Calu3 (cell line): ENCODE measurements at places on chromosomes 4 and X. TPM values are rescaled to one million over a fixed set of nuclear protein-coding genes. Genes with fewer than 3 reads are reported as not detected.

DNA sequence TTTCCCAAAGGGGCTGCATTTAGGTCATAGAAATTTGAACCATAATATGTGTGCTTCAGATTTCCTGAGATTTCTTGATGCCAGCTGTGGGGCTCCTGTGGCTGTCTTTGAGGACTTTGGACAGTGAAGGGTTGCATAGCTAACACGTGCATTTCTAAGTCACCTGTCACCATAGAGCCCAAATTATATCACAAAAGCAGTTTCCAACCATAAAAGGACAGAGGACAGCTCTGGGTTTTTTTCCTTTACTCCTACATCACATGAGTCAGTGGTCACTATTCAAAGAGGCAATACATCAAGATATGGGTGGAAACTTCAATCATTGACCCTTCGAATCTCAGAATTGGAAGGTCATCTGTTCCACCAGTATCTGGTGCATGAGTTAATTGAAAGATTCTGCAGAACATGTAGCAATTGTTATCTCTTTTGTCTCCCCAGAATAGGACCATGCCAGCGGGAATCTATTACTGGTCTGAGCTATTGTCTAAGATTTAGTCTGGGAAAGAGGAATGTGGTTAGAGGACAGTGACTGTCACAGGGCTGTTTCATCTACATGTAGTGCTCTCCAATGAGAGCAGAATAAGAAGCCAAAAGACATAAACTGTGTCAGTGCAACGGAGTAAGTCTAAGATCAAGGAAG, 133.5 kb downstream of the AASDH start:
- H3K4me3 ChIP-seq, result no peak overlapping the region
- no peak for DNase-seq
- H3K4me1 ChIP-seq, result no peaks in the 10 kb centered on the region
- H3K36me3 ChIP-seq, result no peaks in the 10 kb centered on the region
- no peak overlapping the region for H3K27ac ChIP-seq

- no peaks in the 10 kb centered on the region for H3K36me3 ChIP-seq
- no peaks in the 10 kb centered on the region for H3K4me1 ChIP-seq
- DNase-seq, result peak; percentile 28
- peak overlapping the region; percentile 66 for H3K27ac ChIP-seq
- H3K4me3 ChIP-seq, result no peak overlapping the region
These were observed 97.8 kb downstream of the PARM1 start for GRCh38 chr4:75030649-75031235.

DNA sequence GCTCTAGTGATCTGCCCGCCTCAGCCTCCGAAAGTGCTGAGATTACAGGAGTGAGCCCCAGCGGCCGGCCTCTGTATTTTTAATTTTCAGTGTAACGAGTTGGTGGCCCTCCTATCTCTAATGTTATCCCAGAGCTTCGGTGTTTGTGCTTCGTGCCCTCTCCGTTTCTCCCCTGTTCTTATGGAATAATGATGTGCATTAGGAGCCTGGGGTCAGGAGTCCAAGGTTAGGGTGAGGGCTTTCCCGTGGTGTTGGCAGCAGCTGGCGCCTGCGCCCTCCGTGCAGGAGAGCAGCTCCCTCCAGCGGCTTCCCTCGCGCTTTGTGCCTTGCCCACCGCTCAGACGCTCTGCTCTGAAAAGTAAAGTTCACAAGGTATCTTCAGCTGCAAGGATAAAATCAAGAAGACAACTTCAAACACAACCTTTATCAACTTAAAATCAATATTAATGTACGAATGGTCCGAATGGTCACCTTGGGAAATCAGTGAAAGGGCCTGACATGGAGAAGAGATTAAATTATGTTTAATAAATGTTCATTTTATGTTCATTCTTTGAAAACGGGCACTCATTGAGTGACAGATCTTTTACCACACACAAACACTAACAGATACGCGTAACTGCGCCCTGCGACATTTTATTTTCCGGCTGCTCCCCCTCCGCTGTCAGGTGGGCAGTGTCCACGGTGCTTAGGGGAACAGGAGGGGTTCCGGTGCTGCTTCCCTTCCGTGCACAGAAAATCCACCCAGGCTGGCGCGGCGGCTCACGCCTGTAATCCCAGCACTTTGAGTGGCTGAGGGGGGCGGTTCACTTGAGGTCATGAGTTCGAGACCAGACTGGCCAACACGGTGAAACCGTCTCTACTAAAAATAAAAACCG, 62.4 kb downstream of the TRAPPC11 start:
- H3K36me3 ChIP-seq, result peaks cover 15% of the 10 kb centered on the region
- H3K4me1 ChIP-seq, result peaks cover 14% of the 10 kb centered on the region
- peak; percentile 80 for DNase-seq
- H3K4me3 ChIP-seq, result peak overlapping the region; percentile 91
- H3K27me3 ChIP-seq, result no peaks in the 10 kb centered on the region

- H3K27me3 ChIP-seq, result no peaks in the 10 kb centered on the region
- H3K36me3 ChIP-seq, result no peaks in the 10 kb centered on the region
- H3K4me1 ChIP-seq, result no peaks in the 10 kb centered on the region
- DNase-seq, result no peak
- no peak overlapping the region for H3K27ac ChIP-seq
- H3K4me3 ChIP-seq, result no peak overlapping the region
These were observed 18.3 kb downstream of the ALPK1 start for GRCh38 chr4:112315446-112315845.

GRCh38 chrX:65196758-65197360, 220.6 kb upstream of the ZC4H2 start:
- no peaks in the 10 kb centered on the region for H3K27me3 ChIP-seq
- DNase-seq, result peak; percentile 37
- H3K27ac ChIP-seq, result no peak overlapping the region
- H3K4me1 ChIP-seq, result no peaks in the 10 kb centered on the region
- no peaks in the 10 kb centered on the region for H3K36me3 ChIP-seq

- no peaks in the 10 kb centered on the region for H3K27me3 ChIP-seq
- no peak overlapping the region for H3K4me3 ChIP-seq
- H3K36me3 ChIP-seq, result no peaks in the 10 kb centered on the region
- H3K27ac ChIP-seq, result no peak overlapping the region
- no peak for DNase-seq
- peaks cover 11% of the 10 kb centered on the region for H3K4me1 ChIP-seq
These were observed 14.7 kb downstream of the GRPR start for GRCh38 chrX:16138108-16138427.

DNA sequence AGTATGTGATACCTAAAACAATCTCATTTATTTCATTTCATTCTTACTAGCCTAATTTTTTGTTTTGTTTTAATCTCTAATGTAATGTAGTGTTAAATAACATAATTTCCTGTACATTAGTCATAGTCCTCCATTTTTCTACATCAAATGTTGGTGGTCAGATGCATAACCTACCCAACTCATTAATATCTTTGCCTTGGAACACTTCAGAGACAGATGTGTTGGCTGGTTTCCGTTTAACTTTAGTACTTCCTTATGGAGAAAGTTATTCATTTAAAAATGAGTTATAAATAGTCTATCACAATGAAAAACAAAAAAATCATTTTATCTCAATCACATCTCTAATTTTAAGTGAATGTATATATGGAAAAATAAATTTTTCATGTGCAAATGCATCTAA, 190.2 kb downstream of the ANTXR2 start:
- H3K4me3 ChIP-seq, result no peak overlapping the region
- no peak for DNase-seq
- H3K36me3 ChIP-seq, result no peaks in the 10 kb centered on the region
- no peaks in the 10 kb centered on the region for H3K27me3 ChIP-seq
- no peaks in the 10 kb centered on the region for H3K4me1 ChIP-seq

- H3K27me3 ChIP-seq, result no peaks in the 10 kb centered on the region
- no peak overlapping the region for H3K27ac ChIP-seq
- H3K36me3 ChIP-seq, result no peaks in the 10 kb centered on the region
- H3K4me3 ChIP-seq, result no peak overlapping the region
- DNase-seq, result no peak
These were observed 81.0 kb downstream of the EPHA5 start for GRCh38 chr4:65589331-65589730.

DNA sequence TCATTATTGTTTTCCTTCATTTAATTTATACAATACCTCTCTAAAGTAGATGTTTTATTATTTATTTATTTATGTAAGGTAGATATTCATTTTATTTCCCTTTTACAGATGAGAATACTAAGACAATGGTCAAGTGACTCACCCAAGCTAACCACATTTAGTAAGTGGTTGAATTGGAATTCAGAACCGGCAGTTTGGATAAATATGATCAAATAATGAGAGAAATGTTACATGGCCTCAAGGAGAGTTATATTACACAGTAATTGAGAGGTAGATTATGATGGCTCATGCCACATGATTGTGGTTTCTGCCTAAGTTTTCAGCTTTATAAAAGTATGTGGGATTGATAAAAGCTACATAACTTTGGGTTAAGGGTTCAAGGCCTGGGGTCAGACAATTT, 239.4 kb upstream of the BOD1L1 start:
- no peak overlapping the region for H3K4me3 ChIP-seq
- H3K27ac ChIP-seq, result no peak overlapping the region
- H3K36me3 ChIP-seq, result no peaks in the 10 kb centered on the region
- no peaks in the 10 kb centered on the region for H3K27me3 ChIP-seq
- no peak for DNase-seq

DNA sequence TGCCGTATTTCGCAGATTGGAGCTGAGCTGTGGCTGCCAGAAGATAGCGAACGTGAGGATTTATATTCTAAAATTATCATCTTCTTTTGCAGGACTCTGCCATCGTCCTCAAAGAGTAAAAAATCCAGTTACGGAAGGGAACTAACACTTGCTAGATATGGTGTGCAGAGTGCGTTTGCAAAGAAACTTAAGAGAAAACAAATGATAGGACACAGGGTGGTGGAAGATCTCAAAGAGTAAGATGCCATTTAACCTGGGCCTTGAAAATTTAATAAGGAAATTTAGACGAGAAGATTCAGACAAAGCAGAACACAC, 566 bp downstream of the LARP7 start:
- no peak for DNase-seq
- no peaks in the 10 kb centered on the region for H3K27me3 ChIP-seq
- H3K4me3 ChIP-seq, result no peak overlapping the region
- H3K4me1 ChIP-seq, result no peaks in the 10 kb centered on the region

DNA sequence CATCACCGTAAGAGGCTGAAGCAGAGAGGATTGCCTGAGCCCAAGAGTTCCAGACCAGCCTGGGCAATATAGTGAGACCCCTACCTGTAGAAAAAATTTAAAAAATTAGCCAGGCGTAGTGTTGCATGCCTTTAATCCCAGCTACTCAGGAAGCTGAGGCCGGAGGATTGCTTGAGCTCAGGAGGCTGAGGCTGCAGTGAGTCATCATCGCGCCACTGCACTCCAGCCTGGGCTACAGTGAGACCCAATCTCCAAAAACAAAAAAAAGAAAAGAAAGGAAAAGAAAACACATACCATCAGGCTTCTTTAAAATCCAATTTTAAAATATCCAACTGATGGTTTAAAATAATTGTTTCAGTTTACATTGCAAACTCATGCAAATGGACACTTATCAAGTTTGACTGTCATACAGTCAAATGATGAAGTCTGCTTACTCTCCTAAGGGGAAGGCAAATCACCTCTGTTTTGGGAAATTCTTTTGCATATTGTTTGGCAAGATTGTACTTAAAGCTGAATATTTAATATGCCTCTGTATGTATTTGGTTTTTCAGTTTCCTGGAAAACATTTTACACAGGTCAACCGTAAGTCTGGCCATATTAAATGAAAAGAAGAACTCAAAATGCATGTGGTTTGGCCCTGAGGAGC, 23.7 kb upstream of the TENM3 start:
- H3K4me3 ChIP-seq, result no peak overlapping the region
- no peak overlapping the region for H3K27ac ChIP-seq
- no peaks in the 10 kb centered on the region for H3K36me3 ChIP-seq
- no peaks in the 10 kb centered on the region for H3K27me3 ChIP-seq
- no peak for DNase-seq
- H3K4me1 ChIP-seq, result peaks cover 9% of the 10 kb centered on the region

- H3K36me3 ChIP-seq, result peaks cover 14% of the 10 kb centered on the region
- H3K27me3 ChIP-seq, result no peaks in the 10 kb centered on the region
- peaks cover 21% of the 10 kb centered on the region for H3K4me1 ChIP-seq
- H3K27ac ChIP-seq, result no peak overlapping the region
These were observed 17.0 kb upstream of the MAGED1 start for GRCh38 chrX:51876441-51876840.

- peaks cover 16% of the 10 kb centered on the region for H3K4me1 ChIP-seq
- H3K4me3 ChIP-seq, result no peak overlapping the region
- H3K27me3 ChIP-seq, result no peaks in the 10 kb centered on the region
- H3K36me3 ChIP-seq, result no peaks in the 10 kb centered on the region
- no peak for DNase-seq
These were observed 46.6 kb upstream of the EGFL6 start for GRCh38 chrX:13522811-13523210.

DNA sequence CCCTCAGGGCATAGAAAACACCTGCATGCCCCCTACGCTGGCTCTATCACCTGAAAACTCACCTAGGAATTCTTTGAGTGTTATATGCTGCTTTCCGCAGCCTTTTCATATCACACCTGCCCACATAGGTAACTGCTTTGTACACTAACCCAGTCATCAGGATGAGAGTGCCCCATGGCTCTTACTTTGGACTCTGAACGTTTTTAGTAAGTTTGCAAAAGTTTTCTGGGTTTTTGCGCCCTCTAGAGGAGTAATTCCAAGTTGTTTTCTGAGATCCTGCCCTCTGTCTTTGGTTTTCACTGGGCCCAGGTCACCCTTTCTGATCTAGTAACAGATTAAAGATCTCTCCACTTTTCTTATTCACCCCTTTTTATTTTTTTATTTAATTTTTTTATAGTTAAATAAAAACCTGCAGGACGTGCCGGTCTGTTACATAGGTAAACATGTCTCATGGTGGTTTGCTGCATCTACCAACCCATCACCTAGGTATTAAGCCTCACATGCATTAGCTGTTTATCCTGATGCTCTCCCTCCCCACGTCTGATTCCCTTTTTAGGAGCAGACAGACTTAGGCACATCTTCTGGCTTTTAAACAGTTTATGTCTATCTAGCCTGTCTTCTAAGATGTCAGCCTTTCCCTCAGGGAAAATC, 139.2 kb downstream of the NWD2 start:
- no peak overlapping the region for H3K4me3 ChIP-seq
- peaks cover 10% of the 10 kb centered on the region for H3K4me1 ChIP-seq
- DNase-seq, result peak; percentile 52
- no peaks in the 10 kb centered on the region for H3K36me3 ChIP-seq

GRCh38 chr4:5700459-5700858, 7.9 kb downstream of the EVC2 start:
- no peaks in the 10 kb centered on the region for H3K36me3 ChIP-seq
- DNase-seq, result no peak
- H3K4me3 ChIP-seq, result no peak overlapping the region
- H3K27me3 ChIP-seq, result no peaks in the 10 kb centered on the region
- no peaks in the 10 kb centered on the region for H3K4me1 ChIP-seq
- H3K27ac ChIP-seq, result no peak overlapping the region

- no peaks in the 10 kb centered on the region for H3K36me3 ChIP-seq
- H3K4me3 ChIP-seq, result no peak overlapping the region
- no peaks in the 10 kb centered on the region for H3K4me1 ChIP-seq
- DNase-seq, result no peak
- no peak overlapping the region for H3K27ac ChIP-seq
- H3K27me3 ChIP-seq, result no peaks in the 10 kb centered on the region
These were observed 92.1 kb upstream of the RPA4 start for GRCh38 chrX:96791559-96791958.

The IL1RAPL1 gene
- total RNA-seq, result 0.12 TPM in 1 of 2 replicates, not detected in the other

The DMP1 gene
- total RNA-seq, result not detected in 2 replicates

The CENPVL3 gene
- not detected in 2 replicates for total RNA-seq

The BEX4 gene
- not detected in 2 replicates for total RNA-seq

The C4orf50 gene
- not detected in 2 replicates for total RNA-seq

The FAM47E gene
- total RNA-seq, result 0.57 and 1.1 TPM in 2 replicates

The FABP2 gene
- not detected in 2 replicates for total RNA-seq

The GRIA2 gene
- not detected in 2 replicates for total RNA-seq

The MAPK10 gene
- 2.9 and 3.6 TPM in 2 replicates for total RNA-seq

The CLIC2 gene
- total RNA-seq, result 0.26 and 0.59 TPM in 2 replicates

The QRFPR gene
- 1.0 TPM in 1 of 2 replicates, not detected in the other for total RNA-seq

The ASMTL gene
- total RNA-seq, result 14.4 and 18.0 TPM in 2 replicates
